Activated CD8-positive, alpha-beta memory T cell treated with anti-CD3 and anti-CD28 coated beads for 1 hour (primary cell): ENCODE measurements at places on chromosomes 12 and 14.

- no peak for DNase-seq
Measured at GRCh38 chr14:56895154-56895553, 84.9 kb upstream of the OTX2 start.

DNA sequence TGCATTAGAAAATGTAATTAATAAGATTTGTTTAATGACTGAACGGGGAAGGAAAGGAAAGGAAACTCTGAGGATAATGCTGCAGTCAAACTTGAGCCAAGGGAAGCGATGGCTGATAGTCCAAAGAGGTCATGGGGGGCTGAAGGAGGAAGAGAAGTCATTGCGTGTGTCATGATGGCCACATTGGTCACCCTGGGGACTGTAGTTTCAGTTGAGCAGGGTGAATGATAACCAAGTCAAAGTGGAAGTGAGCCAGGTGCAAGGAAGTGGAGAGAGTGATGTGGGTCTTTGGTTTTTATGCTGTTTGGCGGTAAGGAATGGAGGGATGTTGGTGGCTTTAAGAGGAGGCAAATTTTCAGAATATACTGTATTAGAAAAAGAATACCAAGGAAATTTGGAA lies 21.6 kb downstream of the C12orf75 start:
- DNase-seq, result no peak

GRCh38 chr12:15540005-15540404 lies 217.7 kb downstream of the PTPRO start:
- no peak for DNase-seq

DNA sequence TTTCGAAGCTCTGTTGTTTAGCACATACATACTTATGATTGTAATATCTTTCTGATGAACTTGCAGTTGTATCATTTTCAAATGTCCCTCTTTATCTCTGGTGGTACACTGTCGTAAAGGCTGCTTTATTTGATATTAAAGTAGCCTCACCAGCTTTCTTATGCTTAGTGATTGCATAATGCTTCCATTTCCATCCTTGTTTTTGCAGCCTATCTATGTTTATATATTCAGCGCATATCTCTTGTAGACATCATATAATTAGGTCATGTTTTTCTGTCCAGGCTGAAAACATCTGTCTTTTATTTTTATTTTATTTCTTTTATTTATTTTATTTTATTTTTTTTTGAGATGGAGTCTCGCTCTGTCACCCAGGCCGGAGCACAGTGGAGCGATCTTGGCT lies 34.6 kb downstream of the ACAD10 start:
- no peak for DNase-seq

DNA sequence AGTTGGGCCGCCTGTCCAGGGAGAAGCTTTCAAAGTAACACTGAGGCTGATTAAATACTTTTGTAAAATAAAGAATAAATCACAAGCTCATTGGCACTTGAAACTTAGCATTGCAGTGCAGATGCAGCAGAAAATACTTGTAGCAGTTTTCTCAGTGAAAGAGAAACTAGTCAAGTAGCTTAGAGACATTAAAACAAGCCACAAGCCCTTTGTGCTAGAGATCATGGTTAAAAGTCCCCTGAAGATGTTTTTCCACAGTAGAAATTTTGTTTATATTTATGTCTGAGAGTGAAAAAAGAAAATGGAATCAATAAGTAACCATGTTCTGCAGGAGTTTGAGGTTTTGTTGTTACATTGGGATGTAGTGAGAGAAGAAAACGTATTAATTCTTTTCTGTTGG lies 5.9 kb downstream of the PSEN1 start:
- no peak for DNase-seq

GRCh38 chr12:50924131-50924438 lies 28.3 kb upstream of the HIGD1C start:
- no peak for DNase-seq

- DNase-seq, result no peak
Measured at GRCh38 chr14:39615352-39615751, 183.1 kb upstream of the FBXO33 start.

GRCh38 chr12:128468926-128469325 lies 202.0 kb downstream of the TMEM132C start:
- DNase-seq, result no peak

GRCh38 chr12:4121506-4122020 lies 152.0 kb upstream of the CCND2 start:
- DNase-seq, result no peak
